ENCODE measurements at places on chromosomes 4 and X.

DNA sequence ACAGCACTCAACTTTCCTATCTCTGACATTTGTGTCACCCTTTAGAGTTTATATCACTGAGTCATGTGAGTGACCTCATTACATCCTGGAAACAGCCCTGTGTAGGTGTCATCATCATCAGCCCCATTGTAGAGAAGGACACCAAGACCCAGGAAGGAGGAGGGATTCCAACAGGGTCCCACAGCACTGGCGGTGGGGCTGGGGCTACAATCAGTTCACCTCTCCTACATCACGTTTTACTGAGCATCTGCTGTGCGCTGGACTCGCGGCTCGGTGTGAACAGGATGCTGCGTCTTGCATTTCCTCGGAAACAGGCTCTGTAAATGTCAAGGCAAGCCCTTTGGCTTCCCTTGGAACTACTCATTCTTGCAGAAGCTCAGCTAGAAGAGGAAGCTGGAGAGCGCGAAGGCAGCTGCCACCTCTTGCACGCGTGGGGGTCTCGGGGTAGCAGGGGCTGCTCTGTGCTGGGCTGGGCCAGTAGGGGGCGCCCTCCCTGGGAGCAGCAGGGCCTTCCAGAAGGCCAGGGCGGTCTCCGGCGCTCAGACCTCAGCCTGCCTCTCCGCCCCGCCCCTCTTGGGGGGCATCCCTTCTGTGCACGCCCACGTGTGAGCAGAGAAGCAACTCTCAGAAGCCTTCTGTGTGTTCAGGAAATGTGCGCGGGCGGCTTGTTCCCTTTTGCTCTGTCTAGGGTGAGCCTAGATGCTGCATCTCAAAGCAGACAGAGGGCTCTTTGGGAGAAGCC, 29.0 kb downstream of the REELD1 start:
- no peak for DNase-seq

- DNase-seq = no peak
Measured at GRCh38 chr4:185384930-185385331, 10.8 kb downstream of the LRP2BP start.

- no peak for DNase-seq
Measured at GRCh38 chr4:186560647-186561046, 5.3 kb upstream of the MTNR1A start.

DNA sequence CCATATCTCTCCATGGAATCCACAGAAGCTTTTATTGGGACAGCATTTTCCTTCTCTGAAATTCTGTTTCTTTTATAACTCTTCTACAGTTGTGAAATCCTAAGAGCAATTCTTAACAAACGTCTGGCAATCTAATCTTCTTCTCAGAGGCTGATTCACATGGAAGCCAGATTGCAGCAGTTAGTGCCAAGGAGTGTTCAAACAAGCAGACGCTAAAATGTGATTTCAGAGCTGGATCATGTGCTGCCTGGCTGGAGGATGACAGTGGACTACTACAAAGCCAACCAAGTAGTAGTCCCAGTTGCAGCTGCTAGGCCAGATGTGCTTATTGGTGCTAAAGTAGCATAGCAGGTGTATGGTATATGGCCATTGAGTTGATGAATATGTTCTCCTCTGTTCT, 27.7 kb upstream of the GLRB start:
- no peak for DNase-seq

GRCh38 chrX:71253253-71254091, 468 bp downstream of the ZMYM3 start:
- no peak for DNase-seq

Measured in sciatic nerve (tissue), 2 donors.